ENCODE measurements at places on chromosomes 7 and 10. TPM values are rescaled to one million over a fixed set of nuclear protein-coding genes. Genes with fewer than 3 reads are reported as not detected.

Gene RBP4
- total RNA-seq = not detected

Gene VWC2
- total RNA-seq = not detected

Gene RAB18
- 89.8 TPM for total RNA-seq

Gene ADAMTS14
- total RNA-seq = 0.14 TPM

Gene CTAGE8
- total RNA-seq = 7.2 TPM

Gene HOXA7
- not detected for total RNA-seq

Gene HMX3
- total RNA-seq = 0.07 TPM

Gene OR2A42
- total RNA-seq = not detected

Gene LRRC18
- not detected for total RNA-seq

Gene MTPN
- 135 TPM for total RNA-seq

Gene ASZ1
- not detected for total RNA-seq

Gene COBL
- 0.34 TPM for total RNA-seq

Gene PNLIPRP3
- 29.0 TPM for total RNA-seq

Gene MBL2
- not detected for total RNA-seq

Gene INPP5F
- 28.2 TPM for total RNA-seq

Gene CHCHD2
- 187 TPM for total RNA-seq

Gene BMPER
- 0.14 TPM for total RNA-seq

Gene SH2D4B
- under 0.01 TPM for total RNA-seq

Gene CYCS
- total RNA-seq = 87.8 TPM
